ENCODE measurements at places on chromosomes 6 and 20.

DNA sequence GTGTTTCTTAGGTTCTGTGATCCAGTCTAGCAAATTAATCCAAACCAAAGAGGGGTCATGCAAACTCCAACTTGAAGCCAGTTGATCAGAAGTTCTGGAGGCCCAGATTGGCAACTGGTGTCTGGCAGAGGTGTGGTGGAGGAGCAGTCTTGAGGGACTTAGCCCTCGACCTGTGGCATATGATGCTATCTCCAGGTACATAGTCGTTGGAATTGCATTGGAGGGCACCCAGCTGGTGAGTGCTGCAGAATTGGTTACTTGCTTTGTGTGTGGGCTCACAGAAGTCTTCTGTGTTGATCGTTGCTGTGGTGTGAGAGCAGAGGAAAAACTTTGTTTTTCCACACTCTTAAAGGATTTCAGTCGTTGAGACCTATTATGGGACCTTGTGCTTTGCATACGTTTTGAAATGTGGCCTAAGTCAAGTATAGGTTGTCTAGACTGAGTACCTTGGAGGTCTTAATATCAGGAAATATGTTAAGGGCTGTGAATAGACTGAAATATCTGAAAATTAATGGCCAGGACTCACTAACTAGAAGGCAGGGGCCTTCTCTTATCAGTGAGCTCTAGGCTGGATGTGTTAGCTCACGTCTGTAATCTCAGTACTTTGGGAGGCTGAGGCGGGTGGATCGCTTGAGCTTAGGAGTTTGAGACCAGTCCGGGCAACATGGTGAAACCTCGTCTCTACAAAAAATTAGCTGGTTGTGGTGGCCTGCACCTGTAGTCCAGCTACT is 7.8 kb downstream of the PANK2 start:
- DNase-seq, result no peak

DNA sequence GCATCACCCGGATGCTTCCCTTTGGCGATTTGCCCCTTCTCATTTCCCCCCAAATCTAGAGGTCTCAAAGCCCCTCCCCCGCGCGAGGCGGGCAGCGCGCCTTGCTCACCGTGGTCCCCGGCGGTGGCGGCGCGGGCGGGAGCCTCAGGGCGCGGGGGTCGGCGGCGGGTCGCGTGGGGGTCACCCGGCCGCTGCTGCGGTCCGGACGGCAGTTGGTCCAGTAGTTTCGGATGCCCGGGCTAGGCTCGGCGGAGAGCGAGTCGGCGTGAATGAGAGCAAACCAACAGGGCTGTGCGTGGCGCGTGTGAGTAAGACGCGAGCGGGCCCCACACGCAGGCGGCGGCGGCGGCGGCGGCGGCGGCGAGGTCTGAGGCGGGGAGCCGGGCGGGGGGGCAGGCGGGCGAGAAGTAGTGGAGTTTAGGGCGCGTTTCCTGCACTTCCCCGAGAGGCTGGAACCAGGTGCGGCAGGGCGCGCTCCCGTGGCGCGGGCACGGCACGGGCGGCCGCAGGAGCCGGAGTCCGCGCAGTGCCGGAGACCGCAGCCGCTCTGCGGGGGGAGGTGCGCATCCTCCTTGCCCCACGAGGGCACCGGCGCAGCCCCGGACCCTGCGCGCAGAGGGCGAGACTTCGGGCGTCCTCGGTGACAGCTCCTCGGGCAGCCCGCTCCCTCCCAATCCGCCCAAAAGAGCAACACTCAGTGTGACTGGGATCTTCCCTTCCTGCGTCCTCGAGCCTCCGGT is 567 bp downstream of the HS3ST5 start:
- no peak for DNase-seq

GRCh38 chr6:146277142-146277541 is 248.3 kb downstream of the GRM1 start:
- no peak for DNase-seq

GRCh38 chr6:104325341-104326172 is 534.2 kb downstream of the HACE1 start:
- DNase-seq, result no peak

DNA sequence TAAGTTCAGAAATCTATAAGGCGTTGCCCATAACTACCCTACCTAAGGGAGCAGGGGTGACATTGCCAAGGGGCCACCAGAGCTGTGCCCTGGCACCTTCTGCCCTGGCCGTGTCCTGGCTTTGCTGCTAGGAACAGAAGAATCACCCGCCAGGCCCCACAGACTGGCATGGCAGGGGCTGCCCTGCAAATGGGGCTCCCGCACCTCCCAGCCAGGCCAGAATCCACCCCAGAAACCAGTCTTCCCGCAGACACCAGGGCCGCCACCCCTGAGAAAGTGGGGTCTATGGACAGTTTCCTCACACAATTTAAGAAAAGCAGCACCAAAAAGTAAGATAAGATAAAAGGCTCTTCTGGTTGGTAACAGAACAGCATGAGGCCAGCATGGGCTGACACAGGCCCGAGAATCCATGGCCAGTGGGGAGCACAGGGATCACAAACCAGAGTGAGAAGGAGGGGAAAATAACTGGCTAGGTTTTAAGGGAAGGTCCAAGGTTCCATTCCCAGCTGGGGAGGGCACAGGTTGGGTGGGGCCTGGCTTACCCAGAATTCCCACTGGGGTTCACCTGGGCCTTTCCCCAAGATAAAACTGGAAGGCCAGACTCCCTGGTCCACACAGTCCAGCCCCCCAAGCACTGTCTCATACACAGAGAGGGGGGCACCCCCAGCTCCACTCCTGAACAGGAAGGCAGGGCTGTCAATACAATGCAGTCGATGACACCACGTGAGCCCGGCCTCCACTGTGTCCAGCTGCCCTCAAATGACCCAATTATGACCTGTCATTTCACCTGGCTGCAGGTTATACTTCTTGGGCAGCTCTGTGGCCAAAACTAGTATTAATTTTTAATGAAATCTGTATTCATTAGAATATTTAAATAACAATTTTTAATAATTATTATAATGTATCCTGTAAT is 59.4 kb downstream of the PYGB start:
- no peak for DNase-seq

- DNase-seq, result no peak
Measured at GRCh38 chr6:105988812-105989577, 97.1 kb upstream of the PRDM1 start.

GRCh38 chr6:110560239-110561007 is 84.0 kb upstream of the SLC22A16 start:
- no peak for DNase-seq

DNA sequence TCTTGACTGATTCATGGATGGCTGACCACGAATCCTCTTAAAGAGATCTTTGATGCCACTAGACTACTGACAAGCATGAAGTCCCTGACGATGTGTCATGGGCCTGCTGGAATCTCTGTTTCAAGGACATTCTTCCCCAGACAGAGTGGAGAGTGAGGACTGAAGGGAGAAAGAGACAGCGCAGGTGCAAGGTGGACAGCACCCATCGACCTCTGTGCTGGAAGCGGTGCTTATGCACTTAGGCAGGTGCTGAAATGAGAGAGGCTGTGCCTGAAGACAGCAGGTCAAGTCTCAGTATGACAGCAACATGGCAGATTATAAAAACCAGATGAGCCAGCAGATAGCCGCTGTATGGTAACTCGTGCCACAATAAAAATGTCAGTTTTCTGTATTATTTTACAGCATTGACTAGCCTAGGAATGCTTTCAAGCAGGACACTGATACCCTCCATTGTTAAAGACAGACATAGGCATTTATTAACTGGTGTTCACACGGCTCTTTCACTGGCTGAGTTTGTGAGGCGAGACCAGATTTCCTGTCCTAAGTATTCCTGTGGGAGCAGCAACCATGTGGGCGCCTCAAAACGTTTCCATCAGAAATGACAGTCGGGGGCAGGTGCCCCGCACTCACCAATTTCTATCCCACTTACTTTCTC is 47.5 kb downstream of the FOXC1 start:
- no peak for DNase-seq

- DNase-seq, result no peak
Measured at GRCh38 chr20:22688485-22688884, 104.1 kb upstream of the FOXA2 start.

DNA sequence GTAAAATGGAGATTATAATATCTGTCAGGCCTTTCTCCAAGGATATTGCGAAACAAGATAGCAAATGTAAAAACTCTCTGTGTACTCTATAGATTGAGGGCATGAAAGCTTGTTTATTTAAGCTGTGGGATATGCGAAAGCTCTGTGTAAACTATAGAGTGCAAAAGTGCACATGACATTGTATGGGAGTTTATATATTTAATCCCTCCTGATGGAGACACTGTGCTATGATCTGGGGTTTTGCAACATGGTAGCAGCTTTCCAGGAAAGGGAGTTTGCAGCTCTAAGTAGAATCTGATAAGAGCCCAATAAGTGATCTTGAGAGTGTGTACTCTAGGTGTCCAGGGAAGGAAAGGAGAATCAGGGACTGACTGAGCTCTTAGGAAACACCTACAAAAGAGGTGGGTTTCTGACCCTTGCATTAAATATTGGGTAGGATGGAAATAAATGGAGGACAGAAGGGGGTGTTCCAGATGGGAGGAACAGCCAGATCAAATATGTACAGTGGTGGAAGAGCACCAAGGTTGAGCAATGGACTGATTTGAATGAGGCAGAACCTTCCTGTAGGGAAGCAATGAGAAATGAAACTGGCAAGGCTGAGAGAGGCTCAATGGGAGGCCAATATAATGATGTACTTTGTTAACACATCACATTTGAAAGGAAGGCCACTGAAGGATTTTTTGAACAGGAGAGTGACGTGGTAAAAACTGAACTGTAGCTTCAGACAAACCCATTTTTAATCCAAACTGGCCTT is 450.1 kb downstream of the GJA1 start:
- DNase-seq, result no peak

GRCh38 chr6:50819904-50820868 is 1.5 kb downstream of the TFAP2B start:
- DNase-seq, result no peak

- DNase-seq, result no peak
Measured at GRCh38 chr20:3646651-3647050, 16.5 kb downstream of the GFRA4 start.

DNA sequence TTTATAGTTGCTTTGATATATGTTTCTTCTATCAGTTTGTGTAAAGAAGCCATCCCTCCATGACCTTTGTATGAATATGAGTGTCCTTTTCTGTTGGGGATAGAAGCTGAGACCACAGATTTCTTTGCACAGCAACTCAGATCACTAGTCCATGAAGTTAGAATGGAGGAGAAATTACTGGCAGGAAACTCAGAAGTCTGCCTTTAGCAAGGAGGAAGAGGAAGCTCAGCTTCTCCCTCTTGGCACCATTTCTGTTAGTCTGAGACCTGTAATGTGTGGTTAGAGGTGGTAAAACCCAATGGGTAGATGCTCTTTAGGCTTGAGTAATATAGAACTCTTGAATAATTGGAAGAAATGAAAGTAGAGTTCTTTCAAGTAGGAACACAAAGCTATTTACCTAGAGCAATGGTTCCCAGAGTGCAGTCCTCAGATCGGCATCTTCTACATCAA is 995.3 kb upstream of the FLRT3 start:
- DNase-seq, result no peak

- DNase-seq, result no peak
Measured at GRCh38 chr20:51484831-51485230, 57.7 kb downstream of the NFATC2 start.

DNA sequence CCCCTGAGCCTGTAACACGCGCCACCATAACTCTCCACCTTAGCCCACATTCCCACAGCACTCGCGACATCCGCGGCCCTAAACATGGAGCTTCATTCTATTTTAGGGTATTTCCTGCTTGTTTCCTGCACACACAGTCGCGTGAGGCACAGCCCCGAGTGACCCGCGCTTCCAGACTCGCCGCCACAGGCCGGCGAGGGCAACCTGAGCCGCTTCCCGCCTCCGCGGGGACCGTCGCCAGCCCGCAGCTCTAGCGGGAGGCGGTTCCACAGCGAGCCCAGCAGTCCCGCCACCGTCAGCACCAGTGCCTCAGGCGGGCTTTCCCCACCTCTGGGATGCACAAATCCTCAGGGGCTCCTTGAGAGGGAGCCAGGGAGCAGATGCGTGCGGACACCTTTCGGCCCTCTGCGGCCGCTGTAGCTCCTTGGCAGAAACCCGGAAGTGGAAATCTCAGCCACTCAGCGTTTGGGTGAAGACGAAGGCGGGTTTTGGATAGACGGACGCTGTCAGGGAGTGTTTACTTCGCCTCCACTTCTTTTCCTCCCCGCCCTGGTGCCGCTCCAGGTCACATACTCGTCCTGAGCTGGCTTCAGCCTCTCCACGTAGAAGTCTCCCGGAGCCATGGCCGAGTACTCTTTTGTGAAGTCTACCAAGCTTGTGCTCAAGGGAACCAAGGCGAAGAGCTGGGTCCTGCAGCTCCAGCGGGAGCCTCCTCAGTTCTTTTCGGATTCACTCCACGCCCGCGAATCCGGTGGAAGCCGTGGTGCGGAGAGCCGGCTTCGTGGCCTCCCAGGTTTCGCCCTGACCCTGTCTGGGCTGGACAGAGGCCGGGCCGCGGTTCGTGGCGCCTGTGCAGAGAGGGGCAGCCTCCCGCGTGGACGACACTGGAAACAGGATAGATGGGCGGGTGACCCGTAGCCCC is 2177.4 kb upstream of the DEFB115 start:
- DNase-seq, result peak; percentile 18

- DNase-seq, result no peak
Measured at GRCh38 chr20:57680131-57680716, 29.6 kb downstream of the PMEPA1 start.

DNA sequence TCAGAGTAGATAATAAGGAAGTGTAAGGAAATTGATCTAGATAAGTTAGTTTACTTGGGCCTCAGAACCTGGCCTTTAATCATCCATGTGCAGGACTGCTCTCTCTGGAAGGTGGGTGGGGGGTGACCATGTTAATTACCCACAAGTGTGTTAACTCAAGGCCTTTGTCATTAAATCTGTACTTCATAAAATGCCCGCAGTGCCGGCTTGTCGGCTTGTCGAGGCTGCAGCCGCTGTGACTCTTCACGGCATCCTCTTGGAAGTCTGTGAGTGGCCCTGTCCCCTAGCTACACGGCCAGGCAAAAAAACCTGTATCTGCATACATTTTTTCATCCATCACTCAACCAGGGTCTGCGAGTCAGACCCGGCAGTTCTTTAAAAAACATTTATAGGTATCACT is 70.9 kb upstream of the ASCC3 start:
- no peak for DNase-seq

GRCh38 chr6:35539223-35539622 is 26.5 kb upstream of the TULP1 start:
- no peak for DNase-seq

DNA sequence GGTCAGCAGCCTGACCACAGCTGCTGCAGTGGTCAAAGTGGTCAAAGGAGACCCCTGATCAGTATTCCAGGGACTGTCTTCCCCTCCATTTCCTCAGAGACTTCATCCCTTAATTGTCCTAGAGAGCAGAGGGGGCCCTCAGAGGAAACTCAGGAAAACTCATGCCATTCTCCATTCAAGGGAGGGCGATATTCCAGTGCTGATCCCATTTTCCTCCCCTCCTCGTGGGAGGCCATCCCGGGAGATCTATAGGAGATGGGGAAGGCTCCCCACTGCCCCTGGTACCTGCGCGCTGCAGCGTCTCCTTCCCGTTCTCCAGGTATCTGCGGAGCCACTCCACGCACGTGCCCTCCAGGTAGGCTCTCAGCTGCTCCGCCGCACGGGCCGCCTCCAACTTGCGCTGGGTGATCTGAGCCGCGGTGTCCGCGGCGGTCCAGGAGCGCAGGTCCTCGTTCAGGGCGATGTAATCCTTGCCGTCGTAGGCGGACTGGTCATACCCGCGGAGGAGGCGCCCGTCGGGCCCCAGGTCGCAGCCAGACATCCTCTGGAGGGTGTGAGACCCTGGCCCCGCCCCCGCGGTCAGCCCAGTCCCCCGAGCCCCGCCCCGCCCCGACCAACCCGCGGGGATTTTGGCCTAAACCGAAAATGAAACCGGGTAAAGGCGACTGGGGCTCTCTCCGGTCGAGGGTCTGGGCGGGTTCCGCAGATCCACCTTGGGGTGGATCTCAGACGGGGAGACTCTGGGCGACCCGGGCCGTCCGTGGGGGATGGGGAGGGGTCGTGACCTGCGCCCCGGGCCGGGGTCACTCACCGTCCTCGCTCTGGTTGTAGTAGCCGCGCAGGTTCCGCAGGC is 878 bp downstream of the HLA-C start:
- peak; percentile 66 for DNase-seq
